Stimulated activated CD8-positive, alpha-beta memory T cell treated with anti-CD3 and anti-CD28 coated beads, Interleukin-4, amount 100 ng/mL, for 1 hour (primary cell): ENCODE measurements at places on chromosomes 1 and 21.

- no peak for DNase-seq
These were observed 28.6 kb downstream of the TTC39A start for GRCh38 chr1:51301844-51302162.

DNA sequence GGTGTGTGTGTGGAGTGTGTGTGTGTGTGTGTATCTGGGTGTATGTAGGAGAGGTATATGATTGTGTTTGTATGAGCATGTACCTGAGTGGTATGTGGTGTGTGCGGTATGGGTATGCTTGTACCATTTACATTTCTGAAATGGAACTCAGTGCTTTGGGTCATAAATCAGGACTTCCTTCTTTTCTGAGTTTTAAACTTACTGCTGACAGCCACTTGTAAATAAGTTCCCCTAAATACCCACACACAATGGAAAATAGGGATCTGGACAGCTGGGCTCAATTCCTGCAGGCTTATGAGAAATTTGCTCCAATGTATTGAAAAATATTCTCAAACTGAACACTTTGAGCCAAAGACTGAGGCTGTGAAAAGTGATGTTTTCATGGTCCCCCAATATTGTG is 293.6 kb downstream of the HLX start:
- no peak for DNase-seq

GRCh38 chr1:26797627-26798026 is 9.9 kb downstream of the PIGV start:
- DNase-seq = no peak

GRCh38 chr1:182350839-182351238 is 40.8 kb downstream of the GLUL start:
- DNase-seq = no peak

GRCh38 chr21:25956993-25957714 is 213.4 kb downstream of the APP start:
- DNase-seq = no peak

- peak; percentile 55 for DNase-seq
These were observed 10.7 kb downstream of the OPTC start for GRCh38 chr1:203504400-203505250.

- DNase-seq = no peak
These were observed 197.2 kb downstream of the ADSS2 start for GRCh38 chr1:244254467-244254866.

DNA sequence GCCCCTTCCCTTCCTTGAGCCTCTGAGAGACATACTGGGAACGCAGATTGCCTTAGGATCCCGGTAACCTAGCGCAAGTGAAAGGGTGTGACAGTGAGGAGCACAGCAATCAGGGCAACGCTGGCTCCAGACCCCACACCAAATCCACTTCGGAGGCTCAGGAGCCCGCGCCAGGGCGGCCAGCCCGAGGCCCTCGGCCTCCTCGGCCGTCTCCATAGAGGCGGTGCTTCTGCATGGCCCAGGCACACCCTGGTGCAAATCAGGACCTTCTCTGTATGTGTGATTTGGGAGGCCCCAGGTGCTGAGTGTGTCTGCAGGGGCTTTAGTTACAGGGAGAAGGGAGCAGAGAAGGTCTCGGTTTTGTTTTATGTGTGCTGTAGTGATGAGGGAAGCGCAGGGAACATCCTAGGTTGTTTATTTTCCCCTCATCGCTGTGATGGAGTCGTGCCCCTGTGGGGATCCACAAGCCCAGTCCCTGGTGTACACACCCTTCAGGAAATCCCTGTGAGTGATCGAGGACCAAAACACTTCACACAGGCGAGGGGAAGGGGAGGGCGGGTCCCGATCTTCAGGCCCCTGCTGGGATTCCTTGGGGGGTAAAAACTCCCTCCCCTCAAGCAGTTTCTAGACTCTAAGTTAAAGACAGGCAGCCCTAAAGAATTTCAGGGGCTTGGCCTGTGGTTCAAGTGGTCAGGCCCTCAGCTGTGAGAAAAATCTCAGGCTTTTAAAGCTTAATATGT is 9.4 kb downstream of the KIAA1614 start:
- no peak for DNase-seq

DNA sequence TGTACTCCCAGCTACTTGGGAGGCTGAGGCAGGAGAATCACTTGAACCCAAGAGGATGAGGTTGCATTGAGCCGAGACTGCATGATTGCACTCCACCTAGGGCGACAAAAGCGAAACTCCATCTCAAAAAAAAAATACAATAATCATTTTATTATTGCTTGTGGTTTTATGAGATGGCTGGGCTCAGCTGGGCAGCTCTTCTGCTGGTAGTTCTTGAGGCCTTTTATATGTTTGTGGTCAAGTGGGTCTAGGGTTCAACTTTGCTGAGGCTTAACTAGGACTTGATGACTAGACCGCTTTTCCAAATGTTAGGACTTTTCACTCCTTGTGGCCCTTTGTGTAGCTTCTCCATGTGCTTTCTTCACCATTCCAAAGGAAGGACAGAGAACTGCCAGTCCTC is 53.2 kb downstream of the SLC35F3 start:
- no peak for DNase-seq

- no peak for DNase-seq
These were observed 35.1 kb downstream of the LRRC42 start for GRCh38 chr1:53981220-53981619.

- no peak for DNase-seq
These were observed 24.9 kb downstream of the HMCN1 start for GRCh38 chr1:185759061-185759460.

GRCh38 chr1:105243969-105244368 is 1494.3 kb downstream of the AMY1C start:
- no peak for DNase-seq

- DNase-seq = no peak
These were observed 49.6 kb downstream of the CD58 start for GRCh38 chr1:116521186-116521585.

DNA sequence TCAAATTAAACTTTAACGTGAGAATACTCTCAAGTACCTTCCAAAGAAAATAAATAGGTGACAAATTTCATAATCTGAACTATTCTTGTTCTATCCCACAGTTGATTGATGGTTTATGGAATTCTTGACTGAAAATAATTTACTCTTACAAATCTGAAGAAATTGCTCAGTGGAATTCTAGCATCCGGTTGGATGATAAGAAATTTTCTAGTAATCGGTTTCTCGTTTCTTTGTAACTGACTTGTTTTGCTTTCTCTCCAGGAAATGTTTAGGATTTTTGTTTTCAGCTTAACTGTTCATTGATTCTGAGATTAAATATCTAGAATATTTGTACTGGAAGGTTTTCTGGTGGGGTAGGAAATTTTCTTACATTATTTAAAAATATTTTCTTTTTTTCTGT is 558.9 kb upstream of the ADAMTS5 start:
- no peak for DNase-seq

GRCh38 chr1:88736633-88737248 is 52.7 kb downstream of the PKN2 start:
- no peak for DNase-seq

DNA sequence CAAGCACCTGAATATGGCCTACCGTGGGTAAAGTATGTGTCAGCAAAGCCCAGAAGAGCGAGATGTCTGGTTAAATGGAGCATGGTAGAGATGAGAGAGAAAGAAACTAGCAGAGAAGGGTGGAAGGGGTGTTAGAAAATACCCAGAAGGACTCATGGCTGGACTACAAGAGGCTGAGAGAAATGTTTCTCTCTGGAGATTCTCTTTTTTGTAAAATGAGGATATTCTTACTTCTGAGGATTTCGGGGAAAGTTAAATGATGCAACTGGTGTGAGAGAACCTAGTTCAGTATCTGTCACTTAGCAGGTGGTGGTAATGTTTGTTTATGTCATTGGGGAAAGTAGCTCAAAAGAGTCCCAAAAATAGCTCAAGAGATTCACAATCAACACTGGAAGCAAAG is 7.2 kb upstream of the EPS15 start:
- DNase-seq = no peak

GRCh38 chr1:206419783-206420182 is 50.5 kb upstream of the IKBKE start:
- DNase-seq = no peak

GRCh38 chr1:67855961-67856360 is 22.7 kb upstream of the GNG12 start:
- no peak for DNase-seq

DNA sequence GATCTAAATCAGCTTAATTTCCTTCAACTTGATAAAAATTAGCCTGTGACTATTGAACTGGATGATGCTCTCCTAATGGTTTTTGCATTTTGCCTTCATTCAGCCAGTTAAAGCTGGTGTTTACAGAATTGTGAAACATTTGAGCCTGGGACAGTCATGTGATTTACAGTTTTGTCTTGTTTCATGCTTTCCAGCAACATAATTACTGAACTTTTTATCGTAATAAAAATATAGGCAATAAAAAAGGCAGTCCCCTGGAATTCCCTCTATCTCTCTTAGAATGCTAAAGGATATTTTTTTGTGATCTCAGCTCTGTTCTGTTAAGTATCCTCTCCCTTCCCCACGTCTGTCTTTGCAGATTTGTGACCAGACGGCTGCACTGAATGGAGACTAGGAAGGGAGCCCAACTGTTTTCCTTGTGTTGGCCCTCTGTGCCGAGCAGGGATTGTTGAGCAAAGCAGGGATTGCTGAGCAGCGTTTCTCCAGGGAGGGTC is 70.3 kb upstream of the RGL1 start:
- no peak for DNase-seq

DNA sequence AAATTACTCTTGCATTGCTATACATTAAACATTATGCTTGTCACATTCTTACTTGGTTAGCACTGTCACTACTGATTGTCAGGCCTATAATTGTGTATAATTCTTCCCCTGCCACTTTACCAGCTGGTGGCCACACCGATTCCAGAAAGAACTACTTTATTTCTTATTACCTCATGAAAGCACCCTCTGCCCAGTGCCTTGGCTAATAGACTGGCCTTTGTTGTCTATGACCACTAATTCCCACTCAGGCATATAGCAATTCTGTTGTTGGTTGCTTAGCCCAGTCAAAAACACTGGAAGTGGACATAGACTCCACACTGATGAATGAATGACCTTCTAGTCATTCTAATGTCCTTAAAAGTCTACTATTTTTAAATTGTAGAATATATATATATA is 35.6 kb downstream of the MRPL39 start:
- DNase-seq = no peak
